C1 segment of cervical spinal cord (tissue), 14 donors: ENCODE measurements at places on chromosomes 1 and 21.
A peak's percentile ranks its signal among the peaks of the same experiment; 100 is the strongest.

- no peak for DNase-seq
These were observed 51.2 kb upstream of the SEC16B start for GRCh38 chr1:178020968-178021640.

GRCh38 chr1:227434808-227435444 is 116.6 kb upstream of the CDC42BPA start:
- DNase-seq: no peak

- no peak for DNase-seq
These were observed 32.5 kb upstream of the VASH2 start for GRCh38 chr1:212917858-212918257.

- DNase-seq: no peak
These were observed 31.9 kb upstream of the SGIP1 start for GRCh38 chr1:66502086-66502485.

DNA sequence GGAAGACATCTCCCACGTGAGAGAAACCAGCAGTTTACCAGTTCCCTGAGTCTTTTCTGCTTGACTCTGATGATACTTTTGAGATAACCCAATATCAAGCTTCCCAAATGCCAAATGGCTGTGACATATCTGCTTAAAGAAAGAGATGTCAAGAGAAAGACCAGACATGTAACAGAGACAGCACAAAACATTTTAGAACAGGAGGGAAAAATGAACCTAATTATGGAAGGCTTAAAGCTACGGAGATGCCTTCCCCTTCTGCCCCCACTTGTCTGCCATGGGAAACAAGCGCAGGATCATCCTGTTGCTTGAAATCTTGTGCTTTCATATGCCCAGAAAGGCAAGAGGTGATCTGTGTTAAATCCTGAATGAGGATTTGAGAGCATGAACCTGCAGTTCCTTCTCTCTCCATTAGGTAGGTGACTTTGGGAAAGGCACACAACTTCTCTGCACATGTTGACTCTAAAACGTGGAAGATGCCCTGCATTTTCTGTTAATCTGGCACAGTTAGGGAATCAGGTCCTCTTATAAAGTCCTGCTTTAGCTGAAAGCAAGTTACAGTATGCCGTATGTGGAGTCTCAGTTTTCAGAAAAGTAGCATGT is 46.7 kb upstream of the MTR start:
- DNase-seq: no peak

GRCh38 chr1:240656531-240656930 is 44.6 kb upstream of the GREM2 start:
- no peak for DNase-seq

GRCh38 chr1:153790313-153790965 is 15.2 kb downstream of the SLC27A3 start:
- DNase-seq: peak; percentile 40

- no peak for DNase-seq
These were observed 6.5 kb upstream of the OLIG1 start for GRCh38 chr21:33063375-33063883.

DNA sequence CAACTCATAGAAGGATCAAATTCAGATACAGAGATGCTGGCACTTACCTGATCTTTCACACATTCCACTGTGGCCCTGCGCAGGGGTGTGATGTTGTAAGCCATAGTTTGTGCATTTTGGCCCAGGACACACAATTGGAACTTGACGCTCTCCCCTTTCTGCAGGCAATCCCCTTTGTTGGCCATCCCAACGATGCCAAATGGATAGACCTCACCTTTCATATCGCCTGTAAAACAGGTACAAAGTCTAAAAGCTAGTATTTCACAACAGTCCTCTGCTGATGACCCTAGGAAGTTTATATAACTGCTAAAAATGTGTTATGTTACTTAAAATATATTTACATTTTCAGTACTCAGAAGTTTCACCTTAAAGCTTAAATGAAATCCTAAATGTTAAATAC is 3.9 kb upstream of the NRAS start:
- DNase-seq: no peak

DNA sequence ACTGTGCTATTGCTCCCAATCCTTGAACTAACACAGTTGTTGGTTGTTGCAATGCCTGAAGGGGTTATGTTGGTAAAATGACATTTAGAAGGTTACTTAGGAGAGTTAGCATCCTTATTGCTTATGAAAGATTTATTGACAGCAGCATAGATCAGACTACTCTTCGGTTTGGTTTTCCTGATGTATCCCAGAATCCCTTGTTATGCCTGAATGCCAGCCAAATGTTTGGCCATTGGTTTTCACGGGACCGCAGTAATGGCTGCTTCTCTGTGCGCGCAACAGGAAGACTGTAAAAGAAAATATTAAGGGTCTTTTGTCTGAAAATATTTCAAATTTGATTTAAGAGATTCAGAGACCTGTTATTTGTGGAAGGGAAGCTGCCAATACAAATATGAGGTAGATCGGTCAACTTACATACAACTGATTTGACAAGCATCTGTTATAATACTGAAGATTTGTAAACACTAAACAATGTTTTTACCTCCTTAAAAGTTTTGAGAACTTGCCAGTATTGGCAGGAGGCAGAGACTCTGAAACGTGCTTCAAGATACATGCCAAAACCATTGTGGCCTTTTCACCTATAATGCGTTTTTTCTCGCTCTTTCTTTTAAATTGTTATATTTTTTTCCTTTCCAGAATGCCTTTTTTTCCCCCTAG is 8.3 kb downstream of the NFIA start:
- DNase-seq: no peak

DNA sequence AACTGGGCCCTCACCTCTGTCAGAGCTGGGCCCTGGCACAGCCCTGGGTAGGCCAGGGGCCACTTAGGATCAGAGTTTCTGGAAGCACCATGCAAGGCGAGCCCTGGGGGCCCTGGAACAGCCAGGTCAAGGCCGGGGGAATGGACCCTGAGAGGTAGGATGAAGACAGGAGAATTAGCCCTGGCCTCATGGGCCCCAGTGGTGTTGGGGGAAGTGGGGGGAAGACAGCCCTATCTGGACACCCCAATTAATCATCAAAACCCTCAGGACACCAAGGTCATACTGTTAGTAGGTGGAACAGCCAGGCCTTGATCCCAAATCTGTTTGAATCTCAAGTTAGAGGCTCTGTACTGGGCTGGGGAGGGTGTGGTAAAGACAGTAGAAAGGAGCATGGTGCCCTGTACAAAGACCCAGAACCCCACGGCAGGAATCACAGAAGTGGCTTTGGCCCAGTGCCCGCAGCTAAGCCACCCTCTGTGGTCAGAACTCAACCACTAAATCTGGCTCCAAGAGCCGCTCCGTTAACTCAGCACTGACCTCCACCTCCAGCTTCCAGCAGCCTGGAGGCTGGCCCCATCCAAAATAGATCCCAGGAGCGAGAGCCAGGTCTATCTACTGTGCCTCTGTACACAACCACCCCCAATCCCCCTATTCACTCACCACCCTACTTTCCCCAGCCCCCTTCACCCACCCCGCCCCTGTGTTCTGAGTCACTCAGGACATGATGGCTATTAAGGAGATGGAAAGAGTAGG is 14.0 kb upstream of the TRIM63 start:
- no peak for DNase-seq

GRCh38 chr1:29436181-29436785 is 200.0 kb downstream of the PTPRU start:
- DNase-seq: no peak

GRCh38 chr1:21280482-21280881 is 9.8 kb downstream of the ECE1 start:
- DNase-seq: no peak

GRCh38 chr1:121587777-121588176 is 403.0 kb downstream of the SRGAP2C start:
- DNase-seq: no peak

DNA sequence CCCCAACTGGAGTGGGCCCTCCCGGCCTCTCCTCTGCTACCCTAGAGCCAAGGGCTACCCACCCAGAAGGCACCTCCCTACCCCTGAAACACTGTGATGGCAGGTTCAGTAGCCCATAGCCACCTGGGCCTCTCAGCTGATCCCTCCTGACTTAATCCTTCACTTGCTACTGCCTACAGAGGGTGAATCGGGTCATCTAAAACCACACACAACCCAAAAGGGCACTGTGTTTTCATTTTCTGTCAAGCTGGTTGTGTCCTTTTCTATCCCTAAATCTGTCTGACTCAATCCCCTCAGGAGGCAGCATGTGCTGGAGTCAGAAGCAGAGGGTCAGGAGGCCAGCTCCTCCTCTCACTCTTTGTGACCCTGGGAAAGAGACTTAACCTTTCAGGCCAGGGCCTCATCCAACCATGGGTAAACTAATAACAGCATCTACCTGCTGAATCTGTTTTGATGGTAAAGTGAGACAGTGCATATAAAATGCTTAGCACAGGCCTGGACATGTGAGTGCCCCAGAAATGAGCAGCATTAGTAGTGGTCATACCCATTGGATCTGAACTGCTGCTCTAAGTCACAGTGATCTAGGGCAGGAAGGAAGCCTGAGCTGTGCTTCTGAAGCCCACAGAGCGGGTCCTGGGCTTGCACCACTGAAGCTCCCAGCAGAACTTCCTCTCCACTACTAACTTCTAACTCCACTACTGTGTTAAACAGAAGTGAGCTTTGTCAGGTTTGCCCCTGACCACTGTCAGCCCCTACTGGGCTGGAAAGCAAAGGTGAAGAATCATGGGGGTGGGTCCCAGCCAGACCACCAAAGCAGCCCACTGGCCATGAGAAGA is 11.0 kb downstream of the PMVK start:
- DNase-seq: no peak

- no peak for DNase-seq
These were observed 203.0 kb downstream of the RWDD3 start for GRCh38 chr1:95437011-95437410.

GRCh38 chr1:175313672-175314225 is 121.2 kb upstream of the KIAA0040 start:
- DNase-seq: no peak

- no peak for DNase-seq
These were observed 201.7 kb downstream of the ROR1 start for GRCh38 chr1:63975481-63975880.

DNA sequence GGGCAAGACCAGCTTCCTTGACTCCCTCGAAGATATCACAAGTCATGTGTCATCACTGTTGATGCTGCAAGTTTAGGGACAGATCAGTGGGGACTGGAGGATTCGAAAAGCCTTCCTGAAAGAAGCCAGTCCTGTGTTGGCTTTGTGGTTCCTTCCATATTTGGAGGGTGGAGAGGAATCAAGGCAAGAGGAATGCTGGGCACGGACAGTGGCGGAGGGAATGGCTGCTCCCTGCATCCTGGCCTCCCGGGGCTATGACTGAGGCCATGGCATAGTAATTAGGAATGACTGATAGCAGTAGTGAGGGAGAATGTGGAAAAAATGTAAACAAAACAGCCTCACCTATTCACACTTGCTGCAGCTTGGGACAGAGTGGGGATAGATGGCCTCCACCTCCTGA is 36.4 kb downstream of the VANGL1 start:
- no peak for DNase-seq

DNA sequence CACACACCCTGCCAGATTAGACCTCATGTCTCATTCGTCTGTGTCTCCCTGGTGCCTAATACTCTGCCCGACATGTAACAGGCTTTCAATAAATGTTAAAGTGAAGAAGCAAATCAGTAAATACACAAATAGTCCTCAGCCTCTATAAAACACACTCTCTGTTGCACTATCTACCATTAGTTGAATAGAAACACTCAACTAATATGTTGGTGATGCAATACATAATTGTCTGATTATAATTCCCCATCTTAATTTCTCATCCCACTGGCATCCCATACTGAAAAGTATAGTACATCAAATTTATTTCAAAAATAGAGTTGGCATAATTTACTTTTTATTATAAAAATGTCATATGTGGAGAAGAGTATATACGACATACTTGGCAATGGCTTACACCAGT is 162.4 kb downstream of the PAPPA2 start:
- DNase-seq: no peak

DNA sequence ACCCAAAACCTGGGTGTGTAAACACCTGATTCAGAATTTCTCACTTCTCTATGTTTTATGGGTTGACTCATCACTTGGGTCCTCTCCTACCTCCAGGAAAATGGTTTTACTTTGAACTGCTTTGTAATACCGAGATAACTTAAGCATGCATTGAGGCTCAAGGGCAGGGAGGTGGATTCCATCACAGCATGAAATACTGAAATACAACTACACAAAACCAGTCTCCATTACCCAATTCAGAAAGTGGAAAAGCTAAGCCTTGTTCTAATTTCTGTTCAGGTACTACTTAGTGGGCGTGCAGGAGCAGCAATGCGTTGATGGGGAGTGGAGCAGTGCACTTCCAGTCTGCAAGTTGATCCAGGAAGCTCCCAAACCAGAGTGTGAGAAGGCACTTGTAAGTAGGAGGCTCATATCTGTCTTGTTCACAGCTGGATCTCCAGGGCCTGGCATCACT is 6.1 kb upstream of the C4BPA start:
- DNase-seq: no peak

DNA sequence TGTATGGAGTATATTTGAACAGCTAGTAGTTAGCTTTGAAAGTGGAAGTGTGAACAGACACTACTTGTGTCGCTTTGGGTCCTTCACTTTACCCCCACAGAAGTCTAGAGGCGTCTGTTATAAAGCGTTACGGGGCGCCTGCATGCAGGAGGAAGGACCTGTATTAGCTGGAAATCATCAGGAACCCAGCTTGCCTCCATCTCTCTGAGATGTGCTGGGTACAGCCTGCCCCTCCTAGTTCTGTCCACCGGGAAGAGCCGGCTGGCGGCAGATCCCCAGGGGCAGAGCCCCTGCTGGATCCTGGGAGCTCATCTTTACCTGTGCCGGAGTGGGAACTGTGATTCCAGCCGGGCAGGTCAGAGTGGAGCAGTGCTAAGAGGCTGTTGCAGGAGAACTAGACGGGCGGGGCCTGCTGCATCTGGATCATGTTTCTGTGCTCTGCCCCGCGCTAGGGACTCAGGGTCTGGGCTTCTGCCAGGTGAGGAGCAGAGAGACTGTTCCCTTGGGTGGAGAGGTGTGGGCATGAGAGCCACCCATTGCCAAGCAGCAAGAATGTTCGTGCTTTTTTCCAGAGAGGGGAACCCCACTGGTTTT is 22.3 kb upstream of the SPSB1 start:
- no peak for DNase-seq

GRCh38 chr1:173224280-173224892 is 17.3 kb upstream of the TNFSF4 start:
- no peak for DNase-seq

GRCh38 chr1:240284656-240285414 is 193.2 kb downstream of the FMN2 start:
- DNase-seq: no peak

DNA sequence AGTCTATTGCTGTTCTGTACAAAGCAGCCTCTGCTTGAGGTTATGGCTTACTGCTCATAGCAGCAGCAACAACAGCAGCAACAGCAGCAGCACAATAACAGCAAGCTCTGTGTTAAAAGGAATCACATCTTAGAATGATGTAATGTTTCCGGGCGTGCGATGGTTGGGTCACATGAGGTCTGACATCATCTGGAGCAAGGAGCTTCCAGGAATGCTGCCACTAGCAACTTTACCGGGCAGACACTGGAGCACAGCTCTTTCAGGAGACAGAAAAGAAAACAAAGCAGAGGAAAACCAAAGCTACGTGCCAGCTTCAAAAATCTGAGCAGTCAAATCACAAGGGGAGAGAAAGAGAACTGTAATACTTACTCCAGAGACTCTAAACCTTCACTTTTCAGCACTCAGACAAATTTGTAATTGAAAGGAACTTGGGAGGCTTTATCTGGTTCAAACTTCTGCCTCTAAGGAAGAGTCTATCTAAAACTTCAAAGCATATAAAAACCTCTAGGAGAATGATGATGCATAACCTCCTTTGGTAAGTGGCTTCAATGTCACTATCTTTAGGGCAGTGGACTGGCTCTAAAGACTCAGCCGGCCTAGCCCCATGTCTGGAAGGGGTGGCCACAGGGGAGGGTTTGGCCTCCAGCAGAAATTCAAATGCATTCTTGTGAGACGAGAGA is 28.3 kb upstream of the RAB3GAP2 start:
- DNase-seq: peak; percentile 2
